ENCODE measurements at places on chromosomes 7 and 10.
A peak's percentile ranks its signal among the peaks of the same experiment; 100 is the strongest.

- DNase-seq, result no peak
These were observed 481 bp downstream of the SFTPA2 start for GRCh38 chr10:79559726-79560125.

DNA sequence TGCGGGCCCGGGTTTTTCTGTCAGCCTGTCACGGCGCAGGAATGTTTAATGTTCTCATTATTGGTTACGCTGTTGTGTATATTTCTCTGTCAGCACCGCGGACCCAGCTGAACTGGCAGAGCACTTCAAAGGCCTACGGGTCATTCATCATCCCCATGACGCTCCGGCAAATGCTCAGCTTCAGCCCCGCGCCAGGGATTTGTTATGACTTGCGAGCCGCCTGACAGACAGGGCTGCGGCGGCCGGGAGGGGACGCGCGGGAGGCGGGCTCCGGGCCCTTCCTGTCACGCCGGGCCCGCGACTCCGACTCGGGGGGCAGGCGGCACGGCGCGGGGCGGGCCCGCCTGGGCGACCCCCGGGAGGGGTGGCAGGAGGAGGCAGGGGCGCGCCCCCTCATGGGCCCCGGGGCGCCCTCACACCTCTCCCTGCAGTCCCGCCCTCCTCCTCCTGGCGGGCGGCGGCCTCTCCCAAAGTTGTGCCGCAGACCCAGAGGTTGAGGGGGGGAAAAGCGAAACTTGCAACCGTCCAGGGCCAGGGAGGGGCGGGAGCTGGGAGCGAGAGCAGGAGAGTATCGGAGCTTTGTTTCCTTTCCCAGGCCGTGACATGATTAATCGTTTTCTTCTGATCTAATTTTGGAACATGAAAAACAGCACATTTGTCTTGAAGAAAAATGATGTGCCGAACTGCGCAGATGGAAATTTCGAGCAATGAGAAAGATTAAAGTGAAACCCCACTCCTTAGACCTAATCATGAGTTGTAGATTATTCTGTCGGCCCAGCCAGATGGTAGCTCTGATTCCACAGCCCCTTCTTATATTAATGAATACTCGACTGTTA lies 59.3 kb upstream of the COMTD1 start:
- peak; percentile 43 for DNase-seq

DNA sequence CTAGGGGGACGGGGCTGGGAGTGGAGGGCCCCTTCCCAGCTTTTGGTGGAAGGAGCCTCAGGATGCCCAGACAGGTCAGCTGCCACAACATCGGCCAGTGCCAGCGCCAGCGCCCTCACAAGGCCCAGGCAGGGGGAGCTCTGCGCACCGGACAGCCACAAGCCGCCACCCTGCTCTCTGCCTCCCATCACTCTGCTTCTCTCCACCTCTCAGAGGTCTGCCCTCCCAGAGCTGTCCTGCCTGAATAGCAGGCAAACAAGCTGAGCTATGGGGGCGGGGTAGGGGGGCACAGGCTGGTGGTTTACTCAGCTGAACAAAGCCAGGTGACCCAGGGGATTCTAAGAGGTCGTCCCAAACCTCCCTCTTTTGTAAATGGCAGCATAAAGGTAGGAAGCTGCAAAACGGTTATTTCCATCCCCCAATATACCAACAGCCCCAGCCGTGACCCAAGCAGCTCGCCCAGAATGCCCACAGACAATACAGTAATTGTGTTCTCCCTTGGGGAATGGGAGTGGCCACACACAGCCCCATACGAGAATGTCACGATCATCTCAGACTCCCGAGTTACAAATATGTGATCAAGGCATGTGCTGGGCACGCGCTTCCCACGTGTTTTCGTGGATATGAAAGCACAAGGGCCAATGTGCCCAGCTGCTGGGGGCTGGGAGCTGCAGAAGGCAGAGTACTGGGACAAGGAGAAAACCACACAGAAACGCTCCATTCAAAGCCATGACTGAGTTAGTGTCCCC lies 19.7 kb downstream of the FAM53B start:
- DNase-seq, result peak; percentile 98

DNA sequence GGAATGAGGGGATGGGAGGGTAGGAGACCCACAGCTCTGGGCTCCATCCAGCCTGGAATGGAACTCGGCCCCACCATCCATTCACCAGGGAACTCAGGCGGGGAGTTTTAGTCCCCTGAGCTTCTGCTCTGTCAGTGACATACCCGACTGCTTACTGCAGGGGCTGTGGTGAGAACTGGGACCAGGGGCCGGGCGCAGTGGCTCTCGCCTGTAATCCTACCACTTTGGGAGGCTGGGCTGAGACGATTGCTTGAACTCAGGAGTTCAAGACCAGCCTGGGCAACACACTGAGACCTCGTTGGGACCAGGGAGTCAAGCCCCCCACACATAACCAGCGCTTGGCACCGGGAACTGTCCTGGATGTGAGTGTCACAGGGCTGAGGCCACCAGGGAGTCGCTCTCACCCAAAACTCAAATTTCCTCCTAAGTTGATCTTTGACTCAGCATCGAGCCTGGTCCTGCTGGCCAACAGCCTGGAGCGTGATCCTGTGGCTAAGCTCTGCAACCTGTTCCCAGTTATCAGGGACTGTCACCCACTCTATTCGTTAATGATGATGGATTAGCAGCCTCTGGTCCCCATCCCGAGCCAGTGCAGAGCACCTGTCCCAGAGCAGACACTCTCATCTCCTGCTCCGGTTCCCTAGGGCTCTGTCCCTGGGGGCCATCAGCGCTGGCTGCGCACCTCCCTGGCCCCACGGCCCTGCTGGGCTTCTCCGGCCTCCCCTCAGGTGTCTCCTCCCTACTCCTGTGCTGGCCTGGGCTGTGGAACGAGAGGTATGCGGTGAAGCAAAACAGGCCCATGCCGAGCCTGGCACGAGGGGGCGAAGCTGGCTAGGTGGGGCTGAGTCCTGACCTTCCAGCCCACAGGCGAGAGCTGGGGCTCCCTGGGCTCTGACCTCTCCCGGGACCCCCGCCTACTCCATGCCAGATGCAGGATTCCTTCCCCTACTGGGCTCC lies 902 bp upstream of the CLDN15 start:
- no peak for DNase-seq

DNA sequence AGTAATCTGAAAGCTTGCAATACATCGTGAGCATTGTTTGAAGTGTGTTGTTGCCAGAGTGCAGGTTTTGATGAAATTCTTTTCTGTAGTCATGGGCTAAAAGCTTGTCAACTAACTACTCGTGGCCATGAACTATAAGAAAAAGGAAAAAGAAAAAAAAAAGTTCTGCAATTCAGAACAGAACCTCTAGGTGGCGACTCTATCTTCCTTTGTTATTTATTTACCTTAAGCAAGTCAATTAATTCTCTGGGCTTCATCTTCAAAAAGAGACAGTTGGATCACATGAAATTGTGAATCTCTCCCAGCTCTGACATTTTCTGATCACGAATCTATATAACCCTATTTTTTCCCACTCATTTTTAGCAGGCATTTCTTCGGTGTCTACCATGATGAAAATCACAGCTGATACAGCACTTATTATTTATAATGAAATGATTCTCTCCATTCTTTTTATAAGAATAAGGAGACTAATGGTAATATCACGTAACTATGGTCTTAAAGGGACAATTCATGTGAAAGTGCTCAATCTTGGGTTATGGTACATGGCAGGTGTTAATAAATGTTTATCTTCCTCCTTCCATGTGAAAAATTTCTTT lies 18.8 kb downstream of the TMEM196 start:
- DNase-seq, result no peak

- no peak for DNase-seq
These were observed 20.0 kb upstream of the POM121L12 start for GRCh38 chr7:53015463-53015862.

DNA sequence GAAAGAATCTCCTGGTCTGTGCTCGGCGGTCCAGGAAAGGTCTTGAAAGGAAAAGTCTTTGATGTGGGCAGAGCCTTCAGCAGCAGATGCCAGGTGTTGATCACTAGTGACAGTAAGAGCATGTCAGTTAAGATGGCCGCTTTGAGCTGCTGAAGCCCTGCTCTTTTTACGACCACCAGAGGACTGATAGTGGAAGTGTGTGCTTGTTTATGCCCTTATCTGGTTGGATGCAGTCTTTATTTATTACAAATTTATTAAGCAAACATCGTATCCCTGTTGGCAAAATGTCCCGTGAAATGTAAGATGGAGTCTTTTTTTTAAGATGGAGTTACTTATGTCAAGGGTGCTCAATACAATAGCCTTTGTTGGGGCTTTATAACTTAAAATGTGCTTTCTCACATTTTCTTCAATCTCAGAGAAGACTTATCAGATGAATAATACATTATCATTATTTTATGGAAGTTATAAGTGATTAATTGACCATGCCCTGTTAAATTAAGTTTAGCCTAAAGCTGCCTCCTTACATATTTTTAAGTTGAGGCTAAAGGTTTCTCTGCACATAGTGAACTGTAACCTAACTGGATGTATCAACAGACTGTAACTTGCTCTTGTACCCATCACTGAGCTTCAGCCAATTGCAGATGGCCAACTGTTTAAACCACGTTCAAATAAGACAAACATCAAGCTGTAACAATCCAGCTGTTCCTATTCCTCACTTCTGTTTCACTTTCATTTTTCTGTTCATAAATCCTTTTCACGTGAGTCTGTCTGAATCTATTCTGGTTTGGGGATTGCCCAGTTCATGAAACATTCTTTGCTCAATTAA lies 97.4 kb upstream of the PIK3CG start:
- DNase-seq, result no peak

- DNase-seq, result peak; percentile 73
These were observed 19.8 kb upstream of the FAM133B start for GRCh38 chr7:92609921-92610518.

GRCh38 chr7:133556048-133556447 lies 303.2 kb downstream of the EXOC4 start:
- no peak for DNase-seq

All from pons (tissue), 1 donor.